ENCODE measurements at places on chromosomes 5 and 9. TPM values are rescaled to one million over a fixed set of nuclear protein-coding genes. Genes with fewer than 3 reads are reported as not detected.

GRCh38 chr9:37621273-37622121, 29.1 kb upstream of the TOMM5 start:
- no peak overlapping the region for H3K4me3 ChIP-seq
- no peak for DNase-seq
- no peak overlapping the region for H3K27ac ChIP-seq
- H3K27me3 ChIP-seq, result no peaks in the 10 kb centered on the region
- no peaks in the 10 kb centered on the region for H3K36me3 ChIP-seq

Gene UBE2QL1
- under 0.01 TPM for total RNA-seq

DNA sequence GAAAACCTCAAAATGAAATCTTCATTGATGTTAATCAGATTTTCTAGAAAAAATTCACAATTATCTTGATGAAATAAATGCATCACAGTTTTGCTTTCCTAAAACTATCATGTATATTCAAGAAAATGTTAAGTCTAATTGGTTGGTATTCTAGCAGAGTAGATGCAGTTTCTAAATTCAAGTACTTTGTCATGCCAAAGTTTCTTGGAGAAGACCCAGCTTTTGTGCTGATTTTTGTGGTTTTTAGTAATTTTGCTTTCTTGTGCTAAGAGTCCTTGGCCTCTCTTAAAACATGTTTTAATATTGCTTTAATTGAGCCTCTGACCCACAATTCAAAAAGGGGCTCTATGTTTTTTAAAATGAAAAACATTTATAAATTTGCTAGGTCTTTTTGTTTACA, 924.8 kb upstream of the PTPRD start:
- H3K27me3 ChIP-seq, result no peaks in the 10 kb centered on the region
- no peak overlapping the region for H3K4me3 ChIP-seq
- no peaks in the 10 kb centered on the region for H3K4me1 ChIP-seq

GRCh38 chr5:77030097-77031071, at the start of gene AGGF1:
TSS of gene AGGF1 (plus strand) at chr5:77030404. CDS start at chr5:77030767, 363 bp downstream.
- peak; percentile 95 for DNase-seq
- H3K27me3 ChIP-seq, result no peaks in the 10 kb centered on the region
- H3K4me1 ChIP-seq, result peaks cover 37% of the 10 kb centered on the region

- no peak overlapping the region for H3K27ac ChIP-seq
- DNase-seq, result no peak
- H3K27me3 ChIP-seq, result peaks cover 4% of the 10 kb centered on the region
- no peaks in the 10 kb centered on the region for H3K36me3 ChIP-seq
- H3K4me3 ChIP-seq, result no peak overlapping the region
Measured at GRCh38 chr5:111227801-111228200, 3.6 kb downstream of the CAMK4 start.

GRCh38 chr5:139816566-139816965, 21.0 kb downstream of the PSD2 start:
- H3K27ac ChIP-seq, result no peak overlapping the region
- no peak for DNase-seq
- no peaks in the 10 kb centered on the region for H3K4me1 ChIP-seq
- no peaks in the 10 kb centered on the region for H3K36me3 ChIP-seq
- H3K4me3 ChIP-seq, result no peak overlapping the region

Gene FGD3
- 5.1 TPM for total RNA-seq

DNA sequence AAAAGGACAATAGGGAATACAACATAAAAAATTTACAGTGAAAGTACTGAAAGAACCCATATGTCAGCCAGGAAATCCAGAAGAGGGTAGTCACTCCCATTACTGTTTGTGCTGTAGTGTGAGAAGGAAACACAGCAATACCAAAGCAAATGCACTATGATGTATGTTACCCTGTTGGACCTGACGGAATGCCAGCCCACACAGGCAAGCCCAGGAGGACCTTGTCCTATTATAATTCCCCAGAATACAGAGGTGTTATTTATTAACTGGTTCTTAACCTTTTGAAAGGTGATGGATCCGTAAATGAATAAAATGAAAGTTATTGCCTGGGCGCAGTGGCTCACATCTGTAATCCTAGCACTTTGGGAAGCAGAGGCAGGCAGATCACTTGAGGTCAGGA, 79.0 kb downstream of the GDA start:
- no peaks in the 10 kb centered on the region for H3K27me3 ChIP-seq
- H3K4me1 ChIP-seq, result no peaks in the 10 kb centered on the region
- no peaks in the 10 kb centered on the region for H3K36me3 ChIP-seq
- DNase-seq, result no peak
- H3K4me3 ChIP-seq, result no peak overlapping the region

DNA sequence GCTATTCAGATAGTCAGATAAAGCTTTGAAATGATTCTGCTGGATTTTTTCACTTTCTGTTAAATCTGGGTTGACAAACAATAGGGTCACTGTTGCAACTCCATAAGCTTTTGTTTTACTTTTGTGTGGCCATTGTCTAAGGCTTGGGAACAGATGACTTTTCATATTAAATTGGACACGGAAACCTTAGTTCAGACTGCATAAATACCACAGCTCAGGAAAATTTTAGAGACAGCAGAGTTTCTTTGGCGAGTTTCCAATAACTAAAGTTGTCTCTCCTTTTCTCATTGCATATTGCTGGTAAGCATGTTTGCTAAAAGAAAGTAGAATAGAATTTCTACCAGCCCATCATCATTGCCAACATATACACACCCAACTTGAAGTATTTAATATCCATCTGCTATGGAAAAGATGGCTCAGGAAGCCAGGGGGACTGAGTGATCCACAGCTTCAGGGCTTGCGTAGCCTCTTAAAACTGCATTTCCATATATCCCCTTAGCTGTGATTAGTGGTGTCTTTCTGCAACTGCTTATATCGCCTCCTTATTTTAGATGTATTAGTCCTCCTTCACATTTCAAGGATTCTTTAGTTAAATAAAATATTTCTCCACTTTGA, 168.2 kb downstream of the ARHGAP26 start:
- H3K36me3 ChIP-seq, result no peaks in the 10 kb centered on the region
- H3K4me3 ChIP-seq, result no peak overlapping the region
- no peaks in the 10 kb centered on the region for H3K27me3 ChIP-seq

Gene SPATA9
- total RNA-seq, result not detected

Gene FOXD4L3
- not detected for total RNA-seq

DNA sequence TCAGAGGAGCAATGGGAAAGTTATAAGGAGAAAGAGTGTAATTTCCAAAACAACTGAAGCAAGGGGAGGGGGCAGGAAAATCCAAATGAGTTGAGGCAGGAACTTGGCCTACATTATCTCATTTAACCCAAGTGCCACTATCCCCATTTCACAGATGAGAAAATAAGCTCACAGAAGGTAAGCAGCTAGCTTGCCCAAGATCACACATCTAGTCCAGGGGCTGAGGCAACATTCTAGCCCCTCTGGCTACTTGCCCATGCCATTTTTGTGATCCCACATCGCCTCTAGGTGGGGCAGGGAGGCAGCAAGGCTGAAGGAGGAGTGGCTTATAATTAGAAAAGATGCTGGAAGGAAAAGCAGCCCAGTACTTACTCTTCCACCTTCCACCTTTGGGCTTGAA, 2.6 kb upstream of the PSIP1 start:
- DNase-seq, result no peak
- no peaks in the 10 kb centered on the region for H3K27me3 ChIP-seq
- H3K4me3 ChIP-seq, result no peak overlapping the region
- H3K36me3 ChIP-seq, result no peaks in the 10 kb centered on the region

DNA sequence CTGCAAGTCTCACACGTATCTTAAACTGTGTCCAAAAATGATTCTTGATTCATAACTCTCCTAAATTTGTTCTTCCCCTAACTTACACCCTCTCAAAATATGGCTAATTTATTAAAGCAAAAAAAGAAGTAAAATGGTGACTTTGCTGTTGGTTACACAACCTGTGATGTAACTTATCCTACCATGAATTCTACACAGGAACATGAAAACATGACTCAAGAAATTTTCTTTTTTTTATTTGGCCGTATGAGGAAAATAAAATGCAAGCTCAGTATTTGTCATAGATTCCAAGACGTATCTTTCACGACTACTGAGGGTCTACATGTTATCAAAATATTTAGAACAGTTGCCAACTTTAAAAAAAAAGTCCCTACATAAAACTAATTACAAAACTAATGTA, 9.2 kb downstream of the LIFR start:
- no peaks in the 10 kb centered on the region for H3K36me3 ChIP-seq
- H3K27ac ChIP-seq, result no peak overlapping the region
- no peak overlapping the region for H3K4me3 ChIP-seq
- H3K4me1 ChIP-seq, result peaks cover 61% of the 10 kb centered on the region
